Stimulated activated CD8-positive, alpha-beta memory T cell treated with anti-CD3 and anti-CD28 coated beads, Interleukin-7, amount 100 ng/mL, for 24 hours (primary cell): ENCODE measurements at places on chromosomes 4 and X.

- no peak for DNase-seq
Observed at GRCh38 chr4:140653718-140654494, 85.1 kb upstream of the UCP1 start.

DNA sequence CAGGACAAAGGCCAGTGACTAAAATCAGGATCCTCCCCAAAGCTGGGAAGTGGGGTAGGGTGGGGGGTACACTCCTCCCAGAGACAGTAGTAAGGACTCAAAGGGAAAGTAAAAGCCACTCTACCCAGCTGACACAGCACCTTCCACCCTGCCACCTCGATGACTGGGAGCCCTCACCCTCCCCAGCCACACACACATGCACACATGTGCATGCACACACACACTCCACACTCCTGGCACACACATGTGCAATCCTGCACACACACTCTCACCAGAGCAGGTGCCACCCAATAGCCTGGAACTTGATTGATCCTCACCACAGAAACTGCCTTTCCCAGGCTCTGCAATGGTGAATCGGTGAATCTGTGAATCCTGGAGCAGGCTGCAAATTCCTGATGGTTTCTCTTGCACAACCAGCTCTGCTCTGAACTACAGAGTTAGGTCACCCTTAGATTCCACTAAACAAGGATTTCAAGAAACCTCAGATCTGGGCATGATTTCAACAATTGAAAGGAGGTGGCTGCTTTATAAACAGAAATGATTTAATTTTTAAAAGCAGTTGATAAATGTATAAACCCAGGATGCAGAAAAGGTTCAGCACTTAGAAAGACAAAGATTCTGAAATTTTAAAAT lies 21.5 kb downstream of the AMOT start:
- no peak for DNase-seq

DNA sequence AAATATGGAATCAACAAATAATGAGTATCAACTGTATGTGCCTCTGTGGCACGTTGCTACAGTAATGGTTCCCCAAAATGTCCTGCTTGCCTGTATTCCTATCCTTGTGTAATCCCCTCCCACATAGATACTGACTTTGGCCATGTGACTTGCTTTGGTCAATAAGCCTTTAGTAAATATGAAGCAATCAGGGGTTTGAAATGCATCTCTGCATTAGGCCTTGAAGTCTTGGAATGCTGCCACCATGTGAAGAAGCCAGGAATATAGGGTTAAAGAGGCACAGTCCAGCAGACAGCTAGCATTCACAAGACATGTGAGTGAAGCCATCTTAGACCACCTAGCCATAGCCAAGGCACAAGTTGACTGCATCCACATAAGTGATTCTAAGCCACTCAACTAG lies 190.9 kb downstream of the GABRB1 start:
- DNase-seq: no peak

DNA sequence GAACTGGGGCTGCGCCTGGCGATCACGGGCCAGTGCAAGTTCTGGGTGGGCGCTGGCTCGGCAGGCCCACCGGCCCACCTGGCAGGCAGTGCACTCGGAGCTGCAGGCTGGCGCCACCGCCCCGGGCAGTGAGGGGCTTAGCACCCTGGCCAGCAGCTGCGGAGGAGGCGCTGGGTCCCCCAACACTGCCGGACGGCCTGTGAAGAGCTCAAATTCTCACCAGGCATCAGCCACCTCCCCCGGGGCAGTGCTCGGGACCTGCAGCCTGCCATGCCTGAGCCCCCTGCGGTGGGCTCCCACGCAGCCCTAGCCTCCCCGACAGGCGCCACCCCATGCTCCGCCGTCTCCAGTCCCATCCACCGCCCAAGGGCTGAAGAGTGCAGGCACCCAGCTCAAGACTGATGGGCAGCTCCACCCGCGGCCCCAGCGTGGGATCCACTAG lies 7.1 kb upstream of the ZNF330 start:
- DNase-seq: no peak

DNA sequence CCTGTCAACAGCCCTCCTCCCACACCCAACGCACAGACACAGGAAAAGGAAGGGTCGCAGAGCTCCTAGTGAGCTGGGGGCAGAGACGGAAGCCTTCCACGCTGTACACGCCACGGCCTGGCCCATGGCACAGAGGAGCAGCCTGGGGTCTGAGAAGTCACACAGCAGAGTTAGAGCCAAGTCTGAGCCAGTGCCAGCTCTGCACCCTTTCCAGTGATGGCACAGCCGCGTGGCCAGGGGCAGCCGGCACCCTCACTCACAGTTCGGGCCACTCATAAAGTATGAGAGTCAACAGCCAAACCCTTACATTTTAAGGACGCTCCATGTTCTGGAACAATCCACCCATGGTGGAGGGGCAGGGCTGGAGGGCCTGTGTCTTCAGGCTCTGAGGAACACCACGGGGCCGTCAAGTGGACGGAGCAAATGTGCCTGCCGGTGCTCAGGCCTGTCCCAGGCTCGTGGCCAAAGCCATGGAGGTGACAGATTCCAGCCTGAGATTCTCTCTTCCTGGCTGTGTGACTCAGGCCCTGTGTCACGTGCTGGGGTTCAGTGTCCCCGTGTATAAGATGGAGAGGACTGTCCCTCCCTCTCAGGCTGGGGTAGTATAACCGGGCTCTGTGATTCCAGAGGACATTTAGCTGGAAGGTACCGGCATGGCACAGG lies 91.2 kb downstream of the ABLIM2 start:
- DNase-seq: no peak

DNA sequence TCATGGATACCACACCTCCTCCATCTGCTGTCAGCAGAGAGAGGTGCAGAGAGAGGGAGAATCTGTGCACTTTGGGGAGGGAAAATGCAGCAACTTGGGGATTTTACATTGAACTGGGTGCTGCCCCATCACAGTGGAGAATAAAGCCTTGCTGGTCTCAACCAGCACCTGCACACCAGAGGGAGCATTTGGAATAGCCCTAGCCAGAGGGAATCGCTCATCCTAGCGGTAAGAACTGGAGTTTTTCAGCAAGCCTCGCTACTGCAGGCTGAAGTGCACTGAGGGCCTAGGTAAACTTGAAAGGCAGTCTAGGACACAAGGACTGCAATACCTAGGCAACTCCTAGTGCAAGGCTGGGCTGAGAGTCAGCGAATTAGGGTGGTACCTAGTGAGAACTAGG lies 148.7 kb downstream of the KDR start:
- no peak for DNase-seq

- no peak for DNase-seq
Observed at GRCh38 chr4:169185133-169185956, 85.4 kb downstream of the SH3RF1 start.

DNA sequence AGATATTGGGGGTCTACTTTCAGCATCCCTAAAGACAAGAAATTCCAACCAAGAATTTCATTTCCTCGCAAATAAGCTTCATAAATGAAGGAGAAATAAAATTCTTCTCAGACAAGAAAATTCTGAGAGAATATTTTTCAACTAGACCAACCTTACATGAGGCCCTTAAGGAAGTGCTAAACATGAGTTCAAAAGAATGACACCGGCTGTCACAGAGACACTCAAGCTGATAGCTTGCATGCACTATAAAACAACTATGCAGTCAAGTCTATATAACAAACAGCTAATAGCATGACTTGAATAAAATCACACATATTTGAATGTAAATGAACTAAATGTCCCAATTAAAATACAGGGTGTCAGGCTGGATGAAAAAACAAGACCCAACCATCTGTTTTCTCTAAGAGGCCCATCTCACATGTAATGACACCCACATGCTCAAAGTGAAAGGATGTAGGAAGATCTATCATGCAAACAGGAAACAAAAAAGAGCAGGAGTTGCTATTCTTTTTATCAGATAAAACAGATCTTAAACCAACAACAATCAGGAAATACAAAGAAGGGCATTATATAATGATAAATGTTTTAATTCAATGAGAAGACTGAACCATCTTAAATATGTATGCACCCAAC lies 27.2 kb downstream of the FAAH2 start:
- no peak for DNase-seq

DNA sequence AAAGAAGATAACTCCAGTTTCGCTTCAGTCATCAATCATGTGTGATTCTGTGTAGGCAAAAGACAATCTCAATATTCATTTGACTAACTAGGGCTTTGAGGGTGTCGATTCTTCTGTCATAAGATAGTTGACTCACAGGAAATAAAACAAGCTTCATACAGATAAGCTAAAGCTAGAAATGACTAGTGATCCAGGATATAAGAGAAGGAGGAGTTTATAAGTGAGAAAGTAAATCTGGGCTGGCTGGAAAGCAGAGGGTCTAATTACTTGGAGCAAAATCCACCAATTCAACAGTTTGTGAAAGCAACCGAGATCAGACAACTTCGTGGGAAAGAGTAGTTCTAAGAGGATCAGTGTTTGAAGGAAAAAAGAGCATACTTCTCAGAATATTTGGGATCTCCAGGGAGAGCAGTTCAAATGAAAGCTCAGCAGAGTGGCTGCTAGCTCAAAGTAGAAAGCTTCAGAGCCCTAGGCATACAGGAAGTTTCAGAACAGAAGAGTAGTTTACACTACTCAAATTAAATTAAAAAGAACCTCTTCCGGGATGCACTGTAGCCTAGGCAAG lies 429.3 kb downstream of the INPP4B start:
- no peak for DNase-seq

- no peak for DNase-seq
Observed at GRCh38 chr4:140256941-140257340, 103.0 kb upstream of the MAML3 start.

DNA sequence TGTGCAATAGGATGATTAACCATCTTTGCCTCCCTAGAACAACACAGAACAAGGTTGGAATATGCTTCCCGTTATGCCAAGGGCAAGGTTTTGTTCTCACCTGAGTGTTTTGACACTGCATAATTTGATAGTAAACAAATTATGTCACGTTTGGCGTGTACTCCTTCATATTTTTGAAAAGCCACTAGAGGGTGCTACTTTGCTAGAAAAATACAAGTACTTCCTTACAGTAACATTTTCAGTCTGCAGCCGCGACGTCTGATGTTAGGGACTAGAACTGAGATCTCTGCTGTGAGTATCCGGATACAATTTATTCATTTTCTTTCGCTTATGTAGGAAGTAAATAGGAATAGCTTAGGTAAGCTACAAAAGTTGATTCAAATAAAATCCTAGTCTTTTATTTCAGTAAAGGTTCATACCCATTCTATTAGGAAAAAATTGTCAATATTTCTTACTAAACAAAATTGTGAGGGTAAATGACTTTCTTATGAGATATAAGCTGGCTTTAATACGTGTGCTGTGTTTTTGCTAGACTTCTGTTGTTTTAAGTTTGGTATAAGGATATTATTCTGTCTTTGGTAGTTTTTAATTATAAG lies 181.1 kb upstream of the WDFY3 start:
- DNase-seq: no peak

DNA sequence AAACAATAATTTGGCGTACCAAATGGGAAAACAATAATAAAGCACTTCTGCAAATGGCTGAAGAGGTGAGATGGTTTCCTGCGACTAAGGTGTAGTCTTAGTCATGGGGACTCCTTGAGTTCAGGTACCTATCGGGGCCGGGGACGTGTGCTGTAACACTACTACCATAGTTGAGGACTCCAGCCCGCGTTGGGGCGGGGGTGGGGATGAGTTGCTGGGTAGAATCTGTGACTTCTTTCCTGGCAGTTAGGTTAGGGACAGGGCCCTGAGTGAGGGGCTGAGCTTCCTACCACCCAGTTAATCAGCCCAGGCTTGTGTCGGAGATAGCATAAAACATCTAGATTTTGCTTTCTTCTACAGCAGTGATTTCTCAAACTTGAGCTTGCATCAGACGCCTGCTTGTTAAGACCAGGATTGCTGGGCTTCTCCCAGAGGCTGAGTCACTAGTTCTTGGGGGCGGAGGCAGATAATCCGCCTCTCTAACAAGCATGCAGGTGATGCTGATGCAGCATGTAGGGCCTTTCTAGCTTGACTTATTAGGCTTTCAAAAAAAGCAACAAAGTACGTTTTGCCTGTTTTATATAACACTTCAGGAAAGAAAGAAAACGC lies 30.2 kb downstream of the RBBP7 start:
- DNase-seq: no peak

DNA sequence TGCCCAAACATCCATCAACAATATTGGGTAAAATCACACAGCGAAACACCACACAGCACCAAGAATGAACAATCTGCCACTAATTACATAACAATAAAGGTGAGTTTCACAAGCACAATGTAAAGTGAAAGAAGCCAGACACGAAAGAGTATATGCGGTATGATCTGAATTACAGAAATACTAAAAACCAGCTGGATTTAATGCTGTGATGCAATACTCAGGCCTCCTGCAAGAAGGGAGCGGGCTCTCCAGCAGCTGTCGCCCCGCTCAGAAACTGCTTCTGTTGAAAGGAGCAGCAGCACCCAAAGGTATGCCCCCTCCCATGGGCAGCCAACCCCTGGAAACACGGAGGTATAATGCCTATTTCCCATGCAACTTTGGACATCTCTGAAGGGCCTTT lies 77.0 kb downstream of the PAPSS1 start:
- no peak for DNase-seq

GRCh38 chrX:38661561-38661960 lies 100.2 kb downstream of the TSPAN7 start:
- DNase-seq: no peak

DNA sequence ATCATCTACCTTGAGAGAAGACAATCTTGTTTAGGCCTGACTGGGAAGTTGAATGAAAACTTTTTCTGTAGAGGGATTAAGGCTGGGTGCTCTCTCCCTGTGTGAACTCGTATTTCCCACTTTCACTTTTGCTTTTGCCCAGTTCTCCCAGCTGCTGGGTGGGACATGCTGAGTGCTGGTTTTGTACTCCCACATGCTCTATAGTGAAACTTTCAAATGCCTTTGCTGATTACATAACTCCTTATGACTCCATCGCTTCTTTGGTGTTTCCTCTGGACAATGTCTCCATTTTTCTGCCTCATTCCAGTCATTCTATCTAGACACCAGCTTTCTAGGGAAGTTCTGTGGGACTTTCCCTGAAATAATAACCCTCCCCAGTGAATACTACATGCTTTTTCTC lies 100.5 kb downstream of the CLNK start:
- no peak for DNase-seq

DNA sequence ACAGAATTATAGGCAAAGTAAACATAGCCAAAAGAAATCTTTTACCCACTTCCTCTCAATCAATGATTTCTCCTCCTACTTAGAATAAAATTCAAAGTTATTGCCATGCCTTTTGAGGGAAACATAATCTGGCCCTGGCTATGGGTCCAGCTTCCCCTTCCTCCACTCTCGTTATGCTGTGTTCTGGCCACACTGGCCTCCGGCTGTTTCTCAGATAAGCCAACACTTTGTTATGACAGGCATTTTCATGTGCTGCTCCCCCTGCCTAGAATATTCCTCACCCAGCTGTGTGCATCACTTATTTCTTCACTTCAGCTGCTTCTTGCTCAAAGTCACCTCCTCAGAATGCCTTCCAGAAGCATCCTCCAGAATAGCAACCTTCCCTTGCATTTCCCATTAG lies 386.6 kb upstream of the AADAT start:
- DNase-seq: no peak

DNA sequence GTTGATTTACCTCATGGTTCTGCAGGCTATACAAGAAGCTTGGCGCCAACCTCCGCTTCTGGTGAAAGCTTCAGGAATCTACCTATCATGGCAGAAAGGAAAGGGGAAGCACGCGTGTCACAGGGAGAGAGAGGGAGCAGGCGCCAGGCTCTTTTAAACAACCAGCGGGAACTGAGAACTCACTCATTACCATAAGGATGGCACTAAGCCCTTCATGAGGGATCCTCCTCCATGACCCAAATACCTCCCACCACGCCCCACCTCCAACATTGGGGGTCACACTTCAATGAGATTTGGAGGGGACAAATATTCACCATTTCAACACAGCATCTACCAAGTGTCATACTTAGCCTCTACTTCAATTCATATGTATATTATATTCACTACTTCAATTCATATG lies 18.8 kb upstream of the TBC1D8B start:
- DNase-seq: no peak
